ENCODE measurements at places on chromosomes 11 and 22.

GRCh38 chr22:30856741-30857502, 111.7 kb downstream of the MORC2 start:
- DNase-seq, result no peak

- peak; percentile 55 for DNase-seq
Observed at GRCh38 chr11:67269401-67270255, 3.4 kb downstream of the GRK2 start.

- DNase-seq, result no peak
Observed at GRCh38 chr11:17744151-17744940, 9.8 kb downstream of the KCNC1 start.

DNA sequence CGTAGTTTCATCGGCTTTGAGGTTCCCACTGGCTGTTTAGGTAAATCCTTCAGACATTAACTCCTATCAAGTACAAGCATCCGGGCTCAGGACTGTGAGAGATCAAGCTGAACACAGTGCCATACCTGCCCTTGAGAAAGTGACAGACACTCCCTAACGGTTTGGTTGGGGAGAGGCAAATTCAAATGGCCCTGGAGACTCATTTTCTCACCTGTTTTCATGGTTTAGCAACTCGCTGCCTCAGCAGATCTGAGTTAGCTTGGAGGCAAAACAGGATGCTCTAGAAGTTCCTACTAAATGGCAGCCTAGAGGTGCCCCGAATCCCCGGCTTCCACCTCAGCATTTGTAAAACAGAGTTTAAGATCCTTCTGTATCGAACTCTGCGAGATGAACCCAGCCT, 3.6 kb upstream of the FBXO3 start:
- no peak for DNase-seq

GRCh38 chr22:41911001-41911611, 3.8 kb downstream of the SHISA8 start:
- DNase-seq, result no peak

DNA sequence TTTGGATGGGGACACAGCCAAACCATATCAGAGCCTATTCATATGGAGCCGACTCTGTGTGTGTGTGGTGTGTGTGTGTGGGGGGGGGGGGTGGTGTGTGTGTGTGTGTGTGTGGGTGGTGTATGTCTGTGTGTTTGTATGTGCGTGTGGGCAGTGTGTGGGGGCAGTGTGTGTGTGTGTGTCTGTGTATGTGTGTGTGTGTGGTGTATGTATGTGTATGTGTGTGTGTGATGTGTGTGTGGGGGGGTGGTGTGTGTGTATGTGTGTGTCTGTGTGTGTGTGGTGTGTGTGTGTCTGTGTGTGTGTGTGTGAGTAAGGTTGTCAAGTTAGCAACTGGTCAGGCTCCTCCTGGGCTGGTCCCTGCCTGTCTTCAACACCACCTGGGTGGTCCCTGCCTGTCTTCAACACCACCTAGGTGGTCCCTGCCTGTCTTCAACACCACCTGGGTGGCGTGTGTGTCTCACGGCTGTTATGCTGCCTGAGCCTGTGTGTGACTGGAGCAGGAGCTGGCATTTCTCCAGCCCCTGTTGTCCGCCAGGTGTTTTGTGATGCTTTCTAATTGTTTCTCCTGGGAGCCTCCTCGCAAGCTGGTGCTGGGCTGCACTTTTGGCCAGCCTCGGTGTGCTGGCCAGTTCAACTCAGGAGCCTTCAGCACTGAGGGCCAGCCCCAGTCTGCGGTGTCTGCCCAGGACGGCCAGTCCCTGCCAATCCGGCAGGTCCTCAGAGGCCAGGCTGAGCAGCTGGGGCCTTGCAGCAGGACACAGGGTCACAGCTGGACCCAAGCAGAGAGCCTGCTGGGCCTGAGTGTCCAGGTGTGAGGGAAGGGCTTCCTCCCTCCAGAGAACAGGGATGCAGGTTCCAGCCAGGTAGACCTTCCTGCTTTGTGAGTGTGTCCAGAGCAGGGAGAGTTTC, 21.5 kb upstream of the PVALB start:
- peak; percentile 88 for DNase-seq

DNA sequence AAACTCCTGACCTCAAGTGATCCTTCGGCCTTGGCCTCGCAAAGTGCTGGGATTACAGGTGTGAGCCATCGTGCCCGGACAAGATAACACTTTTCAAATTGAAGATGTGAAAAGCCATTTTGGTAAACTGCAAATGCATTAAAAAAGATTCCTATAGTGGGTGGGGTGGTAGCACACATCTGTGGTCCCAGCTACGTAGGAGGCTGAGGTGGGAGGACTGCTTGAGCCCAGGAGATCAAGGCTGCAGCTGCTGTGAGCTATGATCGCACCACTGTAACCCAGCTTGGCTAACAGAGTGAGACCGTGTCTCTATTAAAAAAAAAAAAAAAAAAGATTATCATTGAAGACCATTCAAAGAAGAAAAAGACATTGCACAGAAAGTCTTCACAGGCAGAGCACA, 16.9 kb upstream of the ARFGAP3 start:
- DNase-seq, result no peak

GRCh38 chr22:33519071-33519973, 401.0 kb downstream of the LARGE1 start:
- peak; percentile 32 for DNase-seq

GRCh38 chr11:33234397-33235190, 22.6 kb upstream of the HIPK3 start:
- peak; percentile 48 for DNase-seq

DNA sequence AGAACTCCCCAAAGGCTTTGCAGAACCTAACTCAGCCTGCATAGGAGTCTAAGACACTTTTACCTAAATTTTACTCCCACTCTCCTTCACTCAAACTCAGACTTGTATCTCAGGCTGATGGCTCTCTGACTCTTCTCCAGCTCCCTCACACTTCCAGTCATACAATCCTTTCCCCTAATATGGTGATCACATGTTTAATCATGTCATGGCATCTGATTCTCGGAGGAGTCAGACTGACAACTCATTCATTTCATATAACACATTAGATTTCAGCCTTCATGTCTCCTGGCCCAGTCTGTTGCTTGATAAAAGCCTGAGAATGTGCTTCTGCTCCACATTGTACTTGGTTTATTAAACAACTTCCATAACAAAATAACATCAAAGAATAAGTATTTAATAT, 1503.9 kb upstream of the TENM4 start:
- DNase-seq, result no peak

DNA sequence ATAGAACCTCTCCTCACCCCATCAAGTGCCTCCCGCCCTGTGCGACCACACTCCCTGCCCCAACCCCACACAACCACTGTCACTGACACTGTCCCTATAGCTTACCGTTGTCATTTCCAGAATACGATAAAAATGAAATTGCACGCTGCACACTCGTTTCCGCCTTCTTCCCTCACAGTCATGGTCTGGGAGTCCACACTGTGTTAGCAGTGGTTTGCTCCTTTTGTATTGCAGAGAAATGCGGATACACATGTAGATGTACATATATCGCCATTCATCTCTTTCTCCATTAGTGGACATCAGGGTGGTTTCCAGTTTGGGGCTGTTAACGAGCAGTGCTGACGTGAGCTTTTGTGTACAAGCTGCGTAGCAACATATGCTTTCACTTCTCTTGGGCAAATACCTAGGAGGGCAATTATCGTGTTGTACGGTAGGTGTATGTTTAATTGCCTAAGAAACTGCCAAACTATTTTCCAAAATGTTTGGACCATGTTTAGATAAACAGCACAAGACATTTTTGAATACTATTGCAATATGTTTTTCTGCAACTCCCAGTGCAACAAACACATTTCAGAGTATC, 59.2 kb upstream of the CD5 start:
- DNase-seq, result peak; percentile 14

DNA sequence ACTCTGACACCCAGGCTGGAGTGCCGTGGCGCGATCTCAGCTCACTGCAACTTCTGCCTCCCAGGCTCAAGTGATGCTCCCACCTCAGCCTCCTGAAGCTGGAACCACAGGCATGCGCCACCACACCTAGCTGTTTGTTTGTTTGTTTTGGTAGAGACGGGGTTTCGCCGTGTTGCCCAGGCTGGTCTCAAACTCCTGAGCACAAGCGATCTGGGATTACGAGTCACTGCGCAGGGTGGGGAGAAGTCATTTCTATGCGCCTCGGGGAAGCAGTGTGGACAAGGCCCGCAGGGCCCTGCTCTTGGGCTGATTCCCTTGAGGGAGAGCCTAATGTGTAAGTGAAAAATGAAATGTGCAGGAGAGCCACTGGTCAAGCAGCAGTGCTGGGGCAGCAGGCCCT, 19.6 kb upstream of the SEPTIN5 start:
- no peak for DNase-seq

DNA sequence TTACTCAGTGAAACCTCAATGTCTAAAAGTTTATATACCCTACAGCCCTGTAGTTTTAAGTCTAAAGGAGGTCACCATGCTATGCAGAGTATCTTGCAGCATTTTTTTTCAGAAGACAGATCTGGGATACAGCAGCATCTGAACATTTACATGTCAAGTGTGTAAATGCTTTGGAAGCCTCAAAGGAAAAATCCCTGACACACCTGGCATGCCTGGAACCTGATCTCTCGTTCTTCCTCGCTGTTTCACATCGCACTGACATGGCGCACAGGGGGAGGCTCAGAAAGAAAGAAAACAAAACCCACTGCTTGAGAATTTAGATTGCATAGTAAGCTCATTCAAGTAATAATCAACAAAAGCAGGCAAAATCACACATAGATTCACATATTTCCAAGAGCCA, 31.0 kb downstream of the PAX6 start:
- DNase-seq, result peak; percentile 97

- no peak for DNase-seq
Observed at GRCh38 chr11:4979036-4979435, 15.6 kb upstream of the OR51L1 start.

- no peak for DNase-seq
Observed at GRCh38 chr22:43174941-43175531, 11.9 kb downstream of the TTLL12 start.

DNA sequence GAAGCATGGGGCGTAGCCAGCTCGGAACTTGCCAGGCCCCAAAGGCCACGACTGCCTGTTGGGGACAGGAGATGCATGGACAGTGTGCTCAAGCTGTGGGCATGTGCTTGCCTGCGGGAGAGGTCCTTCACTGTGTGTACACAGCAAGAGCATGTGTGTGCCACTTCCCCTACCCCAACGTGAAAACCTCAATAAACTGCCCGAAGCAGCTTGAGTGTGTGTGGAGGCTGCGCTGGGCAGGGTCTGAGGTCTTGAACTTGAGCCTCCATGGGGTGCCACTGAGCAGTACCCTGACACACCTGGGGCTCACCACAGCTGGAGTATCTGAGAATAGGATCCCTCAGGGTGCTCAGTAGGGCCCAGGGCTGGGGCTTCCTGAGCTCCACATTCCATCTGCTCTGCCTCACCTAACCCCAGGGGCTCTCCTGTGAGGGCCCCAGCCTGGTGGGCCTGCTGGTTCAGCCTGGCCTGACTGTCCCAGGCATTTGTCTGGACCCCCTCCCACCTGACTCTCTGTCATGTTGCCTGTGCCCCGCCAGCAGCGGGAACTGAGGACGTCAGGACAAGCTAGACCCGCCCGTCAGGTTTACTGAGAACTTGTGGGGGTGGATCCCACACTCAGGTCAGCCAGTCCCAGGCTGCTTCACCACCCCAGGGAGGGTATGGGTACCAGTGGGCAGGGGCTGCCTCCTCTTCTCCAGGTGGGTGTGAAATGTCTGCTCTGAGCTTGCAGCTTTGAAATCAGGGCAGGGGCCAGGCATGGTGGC, 3.2 kb downstream of the RASSF7 start:
- DNase-seq, result no peak

DNA sequence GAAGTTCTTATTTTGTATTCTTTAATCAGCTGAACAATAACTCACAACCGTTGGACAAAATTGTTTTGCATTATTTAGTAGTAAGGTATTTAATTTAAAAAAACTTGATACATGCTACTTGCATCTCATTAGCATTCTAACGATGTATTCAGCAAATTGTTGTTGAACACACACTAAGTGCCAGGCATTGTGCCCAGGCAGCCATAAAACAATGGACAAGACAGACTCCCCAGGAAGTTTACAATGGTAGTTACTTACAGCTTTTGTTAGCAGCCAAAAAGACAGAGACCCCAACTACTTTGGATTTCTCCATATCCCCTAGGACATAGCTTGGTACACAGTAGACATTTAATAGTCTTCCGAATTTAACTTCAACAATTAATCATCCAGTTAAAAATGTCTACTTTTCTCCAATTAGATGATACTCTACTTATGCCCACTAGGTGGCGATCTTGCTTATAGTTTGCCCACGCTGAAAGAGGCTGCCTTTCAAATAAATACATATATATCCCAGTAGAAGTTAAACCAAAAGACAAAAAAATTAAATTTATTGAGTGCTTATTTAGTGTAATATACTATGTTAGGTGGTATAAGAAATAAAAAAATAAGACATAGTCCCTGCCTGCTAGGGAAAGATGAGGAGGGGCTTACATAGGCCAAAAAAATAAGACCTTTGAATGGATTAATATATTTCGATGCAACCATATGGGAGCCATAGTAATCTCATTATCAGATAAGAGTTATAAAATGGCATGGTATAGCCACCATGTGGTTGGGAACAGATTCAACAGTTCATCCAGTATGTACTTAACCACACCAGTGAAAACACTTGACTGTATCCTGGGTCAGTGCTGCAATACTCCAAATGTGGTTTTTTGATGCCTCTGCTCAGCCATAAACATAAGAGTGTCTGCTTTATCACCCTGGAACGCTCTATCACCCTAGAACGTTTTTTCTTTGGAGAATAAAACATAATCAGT, 2.0 kb upstream of the FJX1 start:
- DNase-seq, result peak; percentile 96

GRCh38 chr11:14773755-14774154, 118.3 kb downstream of the CYP2R1 start:
- peak; percentile 0 for DNase-seq

GRCh38 chr11:123924027-123924426, 15.4 kb upstream of the OR4D5 start:
- DNase-seq, result no peak

DNA sequence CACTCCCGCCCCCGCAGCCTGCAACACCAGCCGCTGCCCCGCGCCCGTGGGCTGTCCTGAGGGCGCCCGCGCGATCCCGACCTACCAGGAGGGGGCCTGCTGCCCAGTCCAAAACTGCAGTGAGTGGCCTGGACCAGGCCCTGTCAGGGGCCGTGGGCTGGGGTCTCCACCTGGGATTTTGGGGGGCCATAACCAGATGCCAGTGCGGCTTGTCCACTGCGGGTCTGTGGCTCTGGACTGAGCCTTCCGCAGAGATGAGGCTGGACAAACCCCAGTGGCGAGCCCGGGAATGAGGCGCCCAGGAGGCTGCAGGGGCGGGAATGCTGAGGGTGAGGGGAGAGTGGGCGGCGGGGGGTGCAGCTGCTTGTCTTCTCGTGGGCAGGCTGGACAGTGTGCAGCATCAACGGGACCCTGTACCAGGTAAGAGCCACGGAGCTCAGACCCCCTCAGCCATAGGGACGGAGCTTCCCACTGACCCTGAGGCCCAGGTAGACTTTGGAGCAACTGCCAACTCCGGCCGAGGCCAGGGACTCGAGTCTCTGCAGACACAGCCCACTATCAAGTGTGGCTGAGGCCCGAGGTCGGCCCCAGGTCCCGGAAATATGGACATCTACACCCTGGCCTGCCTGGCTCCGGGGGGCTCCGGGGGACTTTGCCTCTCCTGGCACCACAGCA, 24.8 kb upstream of the MUC5B start:
- no peak for DNase-seq

All from NCI-H2171 treated with DMSO at 0.1 percent for 48 hours (cell line).